ENCODE measurements at places on chromosomes 4 and X. TPM values are rescaled to one million over a fixed set of nuclear protein-coding genes. Genes with fewer than 3 reads are reported as not detected.

CLGN gene
- 10.8 TPM for total RNA-seq

ZNF711 gene
- total RNA-seq: 87.4 TPM

CNGA1 gene
- 0.46 TPM for total RNA-seq

WDR17 gene
- total RNA-seq: 84.2 TPM

FRMPD3 gene
- 3.2 TPM for total RNA-seq

SORCS2 gene
- 20.3 TPM for total RNA-seq

ADH6 gene
- not detected for total RNA-seq

PNPLA4 gene
- 12.2 TPM for total RNA-seq

SPANXN4 gene
- total RNA-seq: not detected

UGT2B10 gene
- not detected for total RNA-seq

GEMIN8 gene
- 13.4 TPM for total RNA-seq

MGAT4D gene
- under 0.01 TPM for total RNA-seq

CLDN2 gene
- total RNA-seq: 0.69 TPM

RAI2 gene
- 2.8 TPM for total RNA-seq

PAGE2B gene
- not detected for total RNA-seq

EDA gene
- 4.4 TPM for total RNA-seq

ZCCHC12 gene
- 143 TPM for total RNA-seq

SSX2B gene
- total RNA-seq: not detected
